ENCODE measurements at places on chromosomes 13 and 19.

GRCh38 chr19:58556622-58557220 is 1.7 kb downstream of the UBE2M start:
- DNase-seq = no peak

DNA sequence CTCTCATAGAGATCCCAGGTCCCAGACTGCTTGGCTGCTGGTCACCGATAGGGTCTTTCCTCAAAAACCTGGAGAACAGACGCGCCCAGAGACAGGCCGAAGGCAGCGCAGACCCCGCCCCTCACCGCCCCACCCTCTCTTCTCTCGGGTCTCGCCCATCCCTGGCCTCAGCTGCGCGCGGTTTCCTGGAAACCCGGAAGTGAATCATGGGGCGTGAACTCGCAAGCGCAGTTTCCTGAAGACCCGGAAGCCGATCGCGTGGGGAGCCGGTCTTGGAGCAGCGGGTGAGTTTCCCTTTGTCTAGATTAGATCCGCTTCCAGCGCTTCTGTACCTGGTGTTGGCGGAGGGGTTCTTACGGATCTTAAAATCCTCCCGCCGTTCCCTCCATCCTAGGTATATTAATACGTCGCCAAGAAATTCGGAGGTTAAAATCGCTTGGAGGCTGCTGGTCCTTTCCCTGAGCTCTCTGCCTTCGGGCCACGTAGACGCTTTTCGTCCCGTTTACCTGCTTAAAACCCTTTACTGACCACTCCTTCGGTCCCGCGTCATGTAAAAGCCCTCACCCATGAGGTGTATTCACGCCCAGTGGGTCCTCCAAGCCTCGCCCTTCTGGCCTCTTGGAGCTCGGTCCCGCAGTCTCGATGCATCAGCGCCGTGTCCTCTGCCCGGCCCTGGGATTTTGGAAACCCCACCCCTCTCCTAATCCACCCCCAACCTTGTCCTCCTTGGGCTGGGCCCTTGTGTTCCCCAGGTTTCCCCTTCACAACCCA is at the start of gene ZNF578:
TSS of gene ZNF578 (plus strand) at position 230 of the 771 bp plus-strand sequence. CDS start 48,293 bp downstream, outside the sequence.
- peak; percentile 39 for DNase-seq

DNA sequence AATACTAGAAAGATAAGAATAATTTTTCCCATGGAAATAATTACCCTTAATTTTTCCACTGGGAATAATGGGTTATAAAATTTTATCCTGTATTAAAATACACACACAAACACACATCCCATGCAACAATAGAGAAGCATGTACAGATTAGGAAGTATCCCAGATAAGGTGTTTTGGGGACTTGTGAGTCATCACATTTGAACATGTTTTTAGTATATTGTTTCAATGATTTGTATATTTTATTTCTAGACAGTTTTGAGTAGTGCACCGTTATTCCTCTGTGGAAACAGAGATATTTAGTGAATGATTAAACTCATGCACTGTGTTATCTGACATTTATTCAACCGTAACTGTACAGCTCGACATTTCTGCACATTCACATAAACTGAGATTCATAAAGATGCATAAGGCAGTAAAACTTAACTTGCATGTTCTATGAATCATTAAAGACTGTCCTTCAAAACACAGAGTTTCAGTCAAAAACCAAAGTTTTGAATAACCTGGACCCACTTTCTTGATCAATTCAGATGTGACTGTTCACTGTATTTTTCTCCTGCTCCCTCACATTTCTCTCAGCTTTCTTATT is 30.1 kb downstream of the KLF12 start:
- DNase-seq = no peak

DNA sequence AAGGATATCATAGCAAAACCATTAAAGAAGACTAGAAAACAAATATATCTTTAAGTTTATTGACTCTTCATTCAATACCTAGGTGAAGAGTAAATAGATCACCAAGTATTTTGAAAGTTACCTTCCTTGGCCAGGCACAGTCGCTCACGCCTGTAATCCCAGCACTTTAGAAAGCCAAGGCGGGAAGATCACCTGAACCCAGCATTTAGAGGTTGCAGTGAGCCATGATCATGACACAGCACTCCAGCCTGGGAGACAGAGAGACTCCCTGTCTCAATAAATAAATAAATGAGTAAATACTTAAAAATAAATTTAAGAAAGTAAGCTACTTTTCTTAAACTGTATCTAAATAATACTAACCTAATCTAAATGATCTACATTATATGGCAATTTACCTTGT is 8.9 kb upstream of the WBP4 start:
- DNase-seq = no peak

DNA sequence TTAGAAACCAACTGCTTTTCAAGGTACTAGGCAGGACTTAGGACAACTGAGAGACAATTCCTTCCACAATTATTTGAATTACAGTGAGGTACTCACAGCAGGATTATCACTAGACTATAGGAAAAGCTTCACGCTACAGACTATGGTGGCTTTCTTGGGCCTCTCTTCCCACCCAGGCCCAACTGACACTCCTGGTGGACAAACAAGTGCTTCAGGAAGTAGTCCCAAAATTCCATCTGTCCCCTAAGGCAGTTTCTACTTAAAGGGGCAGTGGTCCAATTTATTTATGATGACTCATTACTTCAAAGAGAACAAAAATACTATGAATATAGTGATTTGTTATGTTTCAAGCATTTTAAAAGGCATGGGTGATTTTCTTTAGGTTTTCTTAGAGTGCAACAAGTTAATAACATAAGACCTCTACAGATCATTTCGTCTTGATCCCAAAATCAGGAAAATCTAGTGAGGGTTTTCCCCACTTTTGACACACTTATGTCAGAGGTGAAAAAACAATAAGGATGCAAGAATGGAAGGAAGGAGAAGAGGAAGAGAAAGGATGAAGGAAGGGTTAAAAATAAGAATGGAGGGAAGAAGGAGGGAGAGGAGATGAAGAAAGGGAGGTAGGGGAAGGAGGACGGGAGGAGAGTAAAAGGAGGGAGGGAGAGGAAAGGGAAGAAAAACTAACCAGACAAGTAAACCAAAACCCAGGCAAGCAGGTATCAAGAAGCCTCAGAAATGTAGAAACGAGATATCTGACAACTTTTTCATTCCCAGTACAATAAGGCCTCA is 100.7 kb downstream of the SERP2 start:
- DNase-seq = no peak

GRCh38 chr13:109744512-109745051 is 41.8 kb downstream of the IRS2 start:
- peak; percentile 22 for DNase-seq

GRCh38 chr19:23273590-23274412 is 23.6 kb upstream of the ZNF724 start:
- peak; percentile 50 for DNase-seq

- no peak for DNase-seq
These were observed 727 bp downstream of the CNMD start for GRCh38 chr13:52738719-52739467.

- no peak for DNase-seq
These were observed 92.3 kb downstream of the ANKRD10 start for GRCh38 chr13:110822669-110822945.

DNA sequence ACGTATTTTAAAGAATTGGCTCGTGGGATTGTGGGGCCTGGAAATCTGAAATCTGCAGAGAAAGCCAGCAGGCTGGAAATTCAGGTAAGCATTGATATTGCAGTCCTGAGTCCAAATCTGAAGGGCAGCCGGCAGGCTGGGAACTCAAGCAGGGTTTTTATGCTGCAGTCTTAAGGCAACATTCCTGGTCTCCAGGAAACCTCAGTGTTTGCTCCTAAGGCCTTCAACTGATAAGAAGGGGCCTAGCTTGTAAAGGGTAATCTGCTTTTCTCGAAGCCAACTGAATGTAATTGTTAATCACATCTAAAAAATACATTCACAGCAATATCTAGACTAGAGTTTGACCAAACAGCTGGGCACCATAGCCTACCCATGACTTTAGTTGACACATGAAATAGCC is 154.4 kb downstream of the EFNB2 start:
- no peak for DNase-seq

DNA sequence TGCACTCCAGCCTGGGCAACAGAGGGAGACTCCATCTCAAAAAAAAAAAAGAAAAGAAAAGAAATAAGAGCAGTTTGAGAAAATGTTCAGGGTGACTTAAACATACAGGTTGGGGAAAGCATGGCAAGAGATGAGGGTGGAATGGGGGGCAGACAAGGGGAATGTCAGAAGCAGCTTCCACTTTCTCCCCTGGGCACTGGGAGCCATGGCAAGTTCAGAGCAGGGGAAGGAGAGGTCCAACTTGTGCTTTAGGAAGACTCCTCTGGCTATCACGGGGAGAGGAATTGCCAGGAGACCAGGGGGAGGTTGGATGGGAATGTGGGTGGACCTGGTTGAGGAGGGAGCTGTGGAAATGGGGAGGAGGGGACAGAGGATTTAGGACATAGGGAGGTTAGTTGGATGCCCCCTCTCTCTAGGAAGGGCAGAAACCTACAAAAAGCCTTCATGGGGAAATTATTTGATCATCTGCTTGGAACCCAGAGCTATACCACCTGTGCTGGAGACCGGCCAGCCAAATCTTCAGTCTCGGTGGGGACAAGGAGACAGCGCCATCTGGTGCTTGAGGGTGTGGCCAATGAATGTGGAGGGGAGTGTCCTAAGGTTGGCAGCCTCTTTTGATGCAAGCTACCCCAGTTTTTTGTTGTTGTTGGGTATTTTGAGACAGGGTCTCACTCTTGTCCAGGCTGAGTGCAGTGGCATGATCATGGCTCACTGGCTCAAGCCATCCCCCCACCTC is 7.3 kb upstream of the STRN4 start:
- no peak for DNase-seq

GRCh38 chr19:54739587-54740497 is 1.5 kb downstream of the KIR2DL3 start:
- no peak for DNase-seq

DNA sequence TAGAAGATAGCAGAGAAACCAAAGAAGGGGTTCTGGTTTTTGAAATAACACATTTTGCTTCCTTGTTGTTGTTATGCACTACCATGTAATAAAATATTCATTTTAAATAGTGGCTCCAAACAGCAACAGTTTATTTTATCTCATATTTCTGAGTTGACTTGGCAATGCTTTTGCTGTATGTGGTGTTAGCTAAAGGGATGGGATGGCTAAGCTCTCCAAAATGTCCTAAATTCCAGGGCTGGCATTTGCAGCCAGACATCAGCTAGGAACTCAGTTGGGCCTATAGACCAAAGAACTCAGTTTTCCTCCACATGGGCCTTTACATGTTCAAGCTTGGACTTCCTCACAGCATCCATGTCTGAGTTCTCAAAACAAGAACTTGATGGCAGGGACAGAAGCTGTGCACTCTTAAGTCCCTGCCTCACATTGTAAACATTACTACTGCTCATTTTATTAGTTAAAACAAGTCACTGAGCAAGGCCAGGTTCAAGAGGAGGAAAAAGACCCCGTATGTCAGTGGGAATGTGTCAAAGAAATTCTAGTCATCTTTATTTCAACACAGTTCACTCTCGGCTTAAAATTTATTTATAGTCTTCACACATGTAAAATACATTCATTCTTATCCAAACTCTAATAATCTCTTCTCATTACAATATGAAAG is 819.3 kb upstream of the PCDH20 start:
- no peak for DNase-seq

- DNase-seq = no peak
These were observed 26.9 kb downstream of the SCGB2B2 start for GRCh38 chr19:34649886-34650543.

DNA sequence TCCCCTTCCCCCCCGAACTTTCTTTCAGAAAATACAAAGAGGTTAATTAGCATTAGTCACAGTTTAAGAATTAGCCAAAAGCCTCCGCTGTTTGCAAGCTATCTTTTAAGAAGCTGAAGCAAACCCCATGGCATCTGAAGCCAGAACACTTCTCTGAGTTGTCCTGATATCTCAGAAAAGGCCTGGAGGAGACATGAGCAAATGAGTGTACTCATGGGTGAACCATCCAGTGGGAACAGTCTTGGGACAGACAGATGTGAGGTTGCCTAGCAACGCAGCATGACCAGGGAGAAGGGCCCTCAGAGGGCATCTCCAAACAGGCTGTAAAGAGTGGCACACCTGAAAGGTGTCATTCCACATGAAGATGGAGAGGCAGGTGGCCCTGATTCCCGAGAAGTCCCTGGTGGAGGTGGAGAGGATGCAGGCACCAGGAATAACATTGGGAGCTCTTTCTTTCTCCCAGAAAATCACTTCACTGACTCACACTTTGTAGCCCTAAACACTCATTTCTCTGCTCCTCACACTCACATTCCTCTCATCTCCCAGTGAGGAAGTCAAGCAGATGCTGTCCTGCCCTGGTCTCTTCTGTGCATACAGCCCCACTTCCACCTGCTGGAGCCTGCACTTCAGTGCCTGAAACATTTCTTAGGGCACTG is 87.0 kb upstream of the TSHZ3 start:
- DNase-seq = no peak

GRCh38 chr13:27923794-27924528 is 4.2 kb downstream of the PDX1 start:
- DNase-seq = no peak

DNA sequence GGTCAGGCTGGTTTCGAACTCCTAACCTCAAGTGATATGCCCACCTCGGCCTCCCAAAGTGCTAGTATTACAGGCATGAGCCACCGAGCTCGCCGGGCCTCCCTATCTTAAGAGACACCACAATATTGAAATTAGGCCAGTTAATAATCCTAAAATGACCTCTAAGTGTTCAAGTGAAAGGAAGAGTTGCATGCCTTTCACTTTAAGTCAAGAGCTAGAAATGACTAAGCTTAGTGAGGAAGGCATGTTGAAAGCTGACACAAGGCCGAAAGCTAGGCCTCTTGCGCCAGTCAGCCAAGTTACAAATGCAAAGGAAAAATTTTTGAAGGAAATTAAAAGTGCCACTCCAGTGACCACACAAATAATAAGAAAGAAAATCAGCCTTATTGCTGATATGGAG is 144.5 kb upstream of the FNDC3A start:
- no peak for DNase-seq

GRCh38 chr19:16070366-16070990 is 5.8 kb upstream of the TPM4 start:
- no peak for DNase-seq

- DNase-seq = no peak
These were observed 17.5 kb downstream of the KANK2 start for GRCh38 chr19:11179716-11180297.

DNA sequence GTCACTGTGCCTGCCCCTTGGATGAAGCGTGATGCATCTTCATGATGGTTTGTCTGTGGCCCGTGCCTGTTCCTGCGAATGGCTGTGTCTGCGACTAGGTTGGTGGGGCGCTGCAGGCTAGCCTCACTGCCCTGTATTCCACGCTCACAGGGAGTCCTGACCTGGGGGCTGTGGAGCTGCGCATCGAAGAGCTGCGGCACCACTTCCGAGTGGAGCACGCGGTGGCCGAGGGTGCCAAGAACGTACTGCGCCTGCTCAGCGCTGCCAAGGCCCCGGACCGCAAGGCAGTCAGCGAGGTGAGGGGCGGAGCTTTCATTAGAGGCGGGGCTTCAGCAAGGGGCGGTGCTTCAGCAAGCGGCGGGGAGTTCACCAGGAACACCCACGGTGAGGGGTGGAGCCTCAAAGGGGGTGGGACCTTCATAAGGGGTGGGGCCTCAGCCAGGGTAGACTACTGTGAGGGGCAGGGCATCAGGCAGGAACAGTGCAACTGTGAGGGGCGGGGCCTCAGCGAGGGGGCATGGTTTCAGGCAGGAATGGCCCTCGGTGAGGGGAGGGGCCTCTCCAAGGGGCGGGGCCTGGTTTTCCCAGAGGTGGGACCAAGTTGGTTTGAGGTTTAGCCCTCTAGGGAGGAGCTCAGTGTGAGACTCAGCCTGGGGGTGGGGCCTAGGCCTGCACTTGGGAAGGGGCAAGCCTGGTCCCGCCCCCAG is 17.2 kb downstream of the PKN1 start:
- DNase-seq = no peak

GRCh38 chr13:102536695-102537485 is 59.9 kb upstream of the TPP2 start:
- no peak for DNase-seq
